T1000 (cell line): ENCODE measurements at places on chromosomes 16 and 17.

DNA sequence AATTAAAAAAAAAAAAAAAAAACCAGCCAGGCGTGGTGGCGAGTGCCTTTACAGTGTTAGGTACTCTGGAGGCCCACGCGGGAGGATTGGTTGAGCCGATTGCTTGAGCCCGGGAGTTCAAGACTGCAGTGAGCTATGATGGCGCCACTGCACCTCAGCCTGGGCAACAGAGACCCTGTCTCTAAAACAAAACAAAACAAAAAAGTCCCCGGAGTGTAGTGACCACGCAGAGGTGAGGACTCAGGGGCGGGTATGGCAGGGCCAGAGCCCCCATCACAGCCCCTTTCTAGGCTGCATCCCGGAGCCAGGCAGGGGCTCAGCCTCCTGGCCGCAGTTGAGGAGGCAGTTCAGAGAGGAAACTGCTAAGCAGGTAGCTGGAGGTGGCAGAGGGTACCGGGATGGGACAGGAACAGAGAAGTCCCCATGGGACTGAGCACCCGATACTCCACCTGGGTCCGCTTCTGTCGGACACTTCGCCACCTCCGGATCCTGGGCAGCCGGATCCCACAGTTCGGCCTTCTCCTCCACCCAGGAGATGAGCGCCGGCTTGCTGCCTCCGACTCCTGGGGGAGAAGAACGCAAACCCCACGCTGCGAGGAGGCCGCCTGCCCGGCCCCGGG is 800 bp downstream of the ZNF747 start:
- DNase-seq = no peak

- no peak for DNase-seq
These were observed 11.8 kb upstream of the CDC42EP4 start for GRCh38 chr17:73323409-73324159.

- DNase-seq = no peak
These were observed 27.6 kb downstream of the PRKAR1A start for GRCh38 chr17:68539548-68540467.

DNA sequence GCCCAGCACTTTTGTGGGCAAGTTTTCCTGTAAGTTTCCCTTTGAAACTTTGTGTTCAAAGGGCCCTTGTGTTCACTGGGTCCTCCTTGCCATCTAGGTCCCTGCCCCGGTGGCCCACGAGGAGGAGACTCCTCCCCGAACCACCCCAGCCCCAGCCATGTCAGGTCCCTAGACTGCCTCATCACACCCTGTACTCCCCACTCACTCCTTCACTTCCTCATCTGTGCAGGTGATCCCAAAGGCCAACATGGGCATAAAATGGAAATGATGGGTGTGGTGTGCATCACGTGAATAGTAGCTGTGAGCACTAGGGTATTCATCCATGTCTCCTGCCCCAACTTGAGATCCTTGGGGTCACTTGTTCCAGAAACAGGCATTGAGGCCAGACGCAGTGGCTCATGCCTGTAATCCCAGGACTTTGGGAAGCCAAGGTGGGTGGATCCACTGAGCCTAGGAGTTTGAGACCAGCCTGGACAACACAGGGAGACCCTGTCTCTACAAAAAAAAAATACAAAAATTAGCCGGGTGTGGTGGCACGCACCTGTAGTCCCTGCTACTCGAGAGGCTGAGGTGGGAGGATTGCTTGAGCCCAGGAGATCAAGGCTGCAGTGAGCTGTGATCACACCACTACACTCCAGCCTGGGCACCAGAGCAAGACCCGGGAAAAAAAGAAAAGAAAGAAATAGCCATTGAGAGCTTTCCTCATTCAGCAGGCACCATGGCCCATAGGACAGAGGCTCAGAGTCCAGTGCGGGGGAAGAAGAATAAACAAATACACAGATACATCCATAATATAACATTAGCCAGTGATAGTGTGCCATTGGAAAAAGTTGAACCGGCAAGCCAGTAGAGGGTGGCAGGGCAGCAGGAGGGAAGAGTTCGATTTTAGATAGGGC is 74.5 kb downstream of the KATNIP start:
- DNase-seq = no peak

DNA sequence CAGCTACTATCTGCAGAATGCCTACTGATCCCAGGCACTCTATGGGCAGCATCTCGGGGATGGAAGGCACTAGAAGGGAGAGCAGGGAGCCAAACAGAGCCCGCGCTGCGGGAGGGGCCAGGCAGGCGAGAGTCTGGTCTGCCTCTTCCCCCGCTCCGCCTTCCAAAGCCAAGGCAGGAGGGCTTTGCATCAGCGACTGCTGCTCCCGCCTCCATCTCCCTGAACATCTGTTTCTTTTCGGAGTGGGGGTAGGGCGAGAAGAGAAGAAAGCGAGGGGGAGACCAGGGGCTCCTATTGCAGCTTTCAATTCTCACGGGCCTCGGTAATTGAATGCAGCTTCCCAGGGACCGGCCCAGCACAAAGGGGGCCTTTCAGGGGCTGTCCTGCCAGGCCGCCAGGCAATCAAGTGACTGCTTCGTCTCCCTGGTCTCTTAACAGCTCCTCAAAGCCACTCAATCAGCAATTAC is 31.4 kb upstream of the CDC42EP4 start:
- DNase-seq = peak; percentile 80

DNA sequence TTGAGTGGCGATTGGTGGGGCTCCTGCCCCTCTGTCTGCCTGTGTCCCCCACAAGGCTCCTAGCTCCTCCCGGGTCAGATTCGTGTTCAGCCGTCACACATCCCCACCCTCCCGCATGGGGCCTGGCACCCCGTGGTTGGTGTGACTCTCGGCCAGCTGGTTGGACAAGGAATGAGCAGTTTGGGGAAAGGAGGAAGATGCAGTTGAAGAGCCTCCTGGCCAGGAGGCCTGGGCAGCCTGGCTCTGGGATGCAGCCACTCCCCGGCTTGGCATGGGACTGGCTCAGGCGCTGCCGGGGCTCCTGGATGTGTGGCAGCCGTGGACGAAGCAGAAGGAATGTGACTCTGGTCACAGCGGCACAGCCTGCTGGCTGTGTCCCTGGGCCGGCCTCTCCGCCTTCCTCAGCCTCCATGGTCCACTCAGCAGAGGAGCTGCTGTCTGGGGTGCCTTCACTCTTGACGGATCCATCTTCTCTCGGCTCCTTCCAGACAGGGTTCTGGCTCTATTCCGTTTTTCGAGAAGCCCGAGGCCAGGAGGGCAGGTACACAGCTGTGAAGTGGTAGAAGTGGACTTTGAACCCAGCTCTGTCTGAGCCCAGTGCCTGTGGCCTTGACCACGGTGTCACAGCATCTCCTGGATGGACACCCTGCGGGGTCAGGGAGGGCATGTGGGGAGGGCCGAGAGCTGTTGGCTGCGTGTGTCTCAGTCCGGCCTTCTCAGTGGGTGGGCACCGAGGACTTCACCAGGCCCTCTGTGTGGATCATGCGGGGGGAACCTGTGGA is 2.1 kb downstream of the TRAF7 start:
- no peak for DNase-seq
